ENCODE measurements at places on chromosomes 4 and X.

DNA sequence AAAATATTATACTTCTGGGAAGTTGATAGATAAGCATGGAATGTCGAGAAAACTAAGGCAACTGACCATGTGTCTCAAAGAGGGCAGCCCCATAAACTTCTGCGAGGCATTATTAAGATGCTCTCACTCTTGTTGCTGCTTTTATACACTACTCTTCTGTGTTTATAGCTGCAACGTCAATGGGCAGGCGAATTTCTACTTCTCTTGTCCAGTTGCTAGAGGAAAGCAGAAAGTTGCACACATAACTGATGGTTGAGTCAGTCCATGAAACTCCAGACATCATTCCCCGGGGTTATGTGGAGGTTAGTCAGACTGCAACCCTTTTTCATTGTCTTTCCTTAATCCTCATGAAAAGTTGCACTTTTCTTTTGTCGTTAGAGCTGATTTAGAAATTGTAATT, 39.8 kb downstream of the VCX3B start:
- DNase-seq, result no peak

GRCh38 chr4:109441862-109442458, 8.3 kb downstream of the SEC24B start:
- DNase-seq, result no peak

DNA sequence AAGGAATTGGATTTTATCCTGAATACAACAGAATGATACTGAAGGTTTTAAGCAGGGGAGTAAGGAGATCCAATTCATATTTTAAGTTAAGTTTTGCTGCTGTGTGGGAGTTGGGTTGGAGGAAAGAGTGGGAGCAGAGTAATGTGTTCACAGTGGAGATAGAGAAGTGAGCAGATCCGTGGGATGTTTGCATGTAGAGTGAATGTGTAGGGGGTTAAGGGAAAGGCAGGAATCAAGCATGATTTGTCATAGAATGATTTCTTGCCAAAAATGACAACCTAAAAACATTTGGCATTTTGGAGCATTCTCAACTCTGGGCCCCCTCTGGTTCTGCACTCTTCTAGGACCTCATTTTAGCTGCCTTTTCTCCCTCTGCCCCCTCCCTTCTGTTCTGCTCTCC, 76.6 kb downstream of the ARHGAP10 start:
- DNase-seq, result no peak

DNA sequence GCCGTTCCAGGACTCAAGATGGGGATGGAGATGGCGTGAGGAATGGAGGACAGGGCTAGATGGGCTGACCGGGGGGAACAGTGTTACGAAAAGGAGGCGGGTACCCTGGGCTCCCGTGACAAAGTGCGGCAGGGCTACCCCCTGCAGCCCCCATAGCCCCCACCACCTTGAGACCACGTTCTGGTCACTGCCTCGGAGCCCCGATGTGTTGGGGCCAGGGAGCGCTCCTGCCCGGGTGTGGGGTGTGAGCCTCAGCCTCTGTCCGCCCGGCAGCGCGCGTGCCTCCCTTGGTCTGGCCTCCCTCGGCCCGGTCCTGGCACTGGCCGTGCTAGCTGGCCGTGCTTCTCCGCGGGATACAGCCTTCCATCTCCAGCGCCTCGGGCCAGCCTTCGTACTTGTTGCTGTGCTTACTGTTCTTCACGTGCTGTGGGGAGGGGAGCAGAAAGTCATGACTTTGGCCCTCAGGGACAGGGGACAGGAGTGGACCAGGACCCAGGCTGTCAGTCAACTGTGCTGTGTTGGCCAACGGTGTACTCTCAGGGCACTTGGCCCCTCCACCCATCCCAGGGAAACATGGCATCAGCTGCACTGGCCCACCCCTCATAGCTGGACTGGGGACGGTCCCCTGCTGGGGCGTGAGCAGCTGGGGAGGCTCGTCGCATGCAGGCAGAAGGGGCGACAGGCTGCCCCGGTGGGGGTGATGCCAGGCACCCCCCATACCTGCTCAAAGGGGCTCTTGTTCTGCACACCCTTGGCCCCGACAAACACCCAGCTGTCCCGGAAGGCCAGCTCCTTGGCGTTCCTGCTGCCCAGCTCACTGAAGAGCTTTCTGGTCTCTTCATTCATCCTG, 9.3 kb downstream of the FAM3A start:
- DNase-seq, result no peak

- DNase-seq, result no peak
Measured at GRCh38 chr4:139913398-139913990, 240.5 kb downstream of the MAML3 start.

- no peak for DNase-seq
Measured at GRCh38 chrX:14758029-14758491, 114.8 kb downstream of the FANCB start.

- no peak for DNase-seq
Measured at GRCh38 chr4:30268370-30268769, 451.8 kb upstream of the PCDH7 start.

- no peak for DNase-seq
Measured at GRCh38 chr4:187921946-187922623, 73.5 kb upstream of the ZFP42 start.
